ENCODE measurements at places on chromosomes 16 and 17.
A peak's percentile ranks its signal among the peaks of the same experiment; 100 is the strongest.

GRCh38 chr16:1768767-1769401 is 2.5 kb downstream of the NME3 start:
- no peak for DNase-seq
- no peak overlapping the region for H3K4me3 ChIP-seq
- H3K36me3 ChIP-seq: peaks cover 30% of the 10 kb centered on the region
- peaks cover 14% of the 10 kb centered on the region for H3K4me1 ChIP-seq
- no peaks in the 10 kb centered on the region for H3K27me3 ChIP-seq
- peak overlapping the region; percentile 46 for H3K27ac ChIP-seq

DNA sequence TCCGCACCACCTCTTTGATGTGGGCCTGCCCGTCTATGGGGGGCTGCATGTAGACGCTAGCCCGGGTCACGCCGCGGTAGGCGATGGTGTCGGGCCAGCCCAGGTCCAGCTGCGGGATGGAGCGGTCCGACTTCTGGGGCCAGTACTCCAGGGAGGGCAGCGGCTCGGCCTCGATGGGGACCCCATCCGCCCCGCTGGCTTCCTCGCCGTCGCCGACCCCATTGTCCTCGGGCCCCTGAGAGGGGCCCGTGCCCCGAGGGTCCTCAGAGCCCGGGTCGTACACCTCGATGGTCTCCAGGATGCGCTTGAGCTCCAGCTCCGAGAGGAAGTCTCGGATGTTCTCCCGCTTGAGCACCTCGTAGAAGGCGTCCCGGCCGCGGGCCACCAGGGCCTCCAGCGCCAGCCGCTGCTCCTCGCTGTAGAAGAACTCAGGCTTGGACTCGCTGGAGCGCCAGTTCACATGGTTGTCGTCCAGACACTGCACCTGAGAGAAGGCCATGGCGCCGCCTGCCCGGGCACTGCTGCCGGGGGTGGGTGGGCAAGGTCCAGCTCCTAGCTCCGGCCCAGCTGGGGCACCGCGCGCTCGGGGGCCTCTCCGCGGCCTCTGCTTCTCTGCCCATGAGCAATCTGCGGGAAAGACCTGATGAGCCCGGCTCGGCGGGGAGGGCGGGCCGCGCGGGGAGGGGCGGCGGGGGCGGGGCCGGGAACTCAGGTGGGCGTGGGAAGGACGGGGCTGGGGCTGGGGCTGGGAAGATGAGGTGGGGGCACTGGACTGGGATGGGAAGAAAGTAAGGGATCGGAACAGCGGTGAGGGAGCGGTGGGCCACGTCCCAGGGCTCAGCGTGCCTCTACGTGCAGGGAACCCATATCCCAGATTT is 782 bp downstream of the FAM83G start:
- H3K36me3 ChIP-seq: peaks cover 8% of the 10 kb centered on the region
- H3K4me1 ChIP-seq: peaks cover 22% of the 10 kb centered on the region
- peak overlapping the region; percentile 80 for H3K4me3 ChIP-seq
- H3K27me3 ChIP-seq: no peaks in the 10 kb centered on the region

DNA sequence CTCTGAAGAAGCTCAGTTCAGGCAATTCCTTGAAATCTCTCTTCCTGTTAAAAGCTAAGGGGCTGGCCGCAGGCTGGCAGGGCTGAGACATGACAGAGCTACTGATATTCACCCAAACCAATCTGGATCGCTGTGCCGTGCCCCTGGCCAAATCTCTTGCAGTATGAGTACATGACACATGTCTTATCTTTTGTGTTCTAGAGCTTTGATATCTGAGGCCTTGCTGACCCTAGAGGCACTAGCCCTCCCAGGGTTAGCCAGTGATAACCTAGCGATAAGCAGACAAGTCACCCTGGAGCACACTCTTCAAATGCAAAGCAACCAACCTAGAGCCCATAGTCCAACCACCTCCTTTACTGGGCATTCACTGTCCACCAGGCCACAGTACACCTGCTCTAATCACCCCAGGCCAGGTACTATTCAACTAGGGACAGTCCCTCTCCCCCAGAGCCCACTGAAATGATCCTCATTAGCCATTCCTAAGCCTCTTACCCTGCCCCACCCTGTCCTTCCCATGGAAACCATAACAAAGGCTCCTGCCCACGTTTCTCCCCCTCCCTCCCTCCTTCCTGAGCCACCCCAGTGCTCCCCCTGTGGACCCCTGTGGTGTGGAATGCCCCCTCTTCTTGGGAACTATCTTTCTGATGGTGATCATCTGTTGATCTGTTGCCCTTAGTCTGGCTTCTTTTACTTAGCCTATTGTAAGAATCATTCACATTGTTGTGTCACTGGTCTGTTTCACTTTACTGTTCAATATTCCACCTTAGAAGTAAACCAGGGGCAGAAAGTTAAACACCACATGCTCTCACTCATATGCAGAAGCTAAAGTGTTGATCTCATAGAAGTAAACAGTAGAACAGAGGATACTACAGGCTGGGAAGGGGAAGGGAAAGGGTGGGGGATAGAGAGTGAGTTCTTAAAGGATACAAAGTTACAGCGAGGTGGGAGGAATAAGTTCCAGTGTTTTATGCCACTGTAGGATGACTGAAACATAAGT is 52.5 kb downstream of the TEKT5 start:
- peaks cover 1% of the 10 kb centered on the region for H3K36me3 ChIP-seq
- peaks cover 34% of the 10 kb centered on the region for H3K27me3 ChIP-seq
- no peaks in the 10 kb centered on the region for H3K4me1 ChIP-seq
- no peak overlapping the region for H3K27ac ChIP-seq

GRCh38 chr16:56743840-56744239 is 13.9 kb downstream of the NUP93 start:
- H3K4me3 ChIP-seq: no peak overlapping the region
- peaks cover 4% of the 10 kb centered on the region for H3K36me3 ChIP-seq

GRCh38 chr16:49959552-49960277 is 65.3 kb upstream of the CNEP1R1 start:
- peaks cover 46% of the 10 kb centered on the region for H3K27me3 ChIP-seq
- H3K4me3 ChIP-seq: no peak overlapping the region
- no peaks in the 10 kb centered on the region for H3K36me3 ChIP-seq
- H3K4me1 ChIP-seq: no peaks in the 10 kb centered on the region
- DNase-seq: no peak

DNA sequence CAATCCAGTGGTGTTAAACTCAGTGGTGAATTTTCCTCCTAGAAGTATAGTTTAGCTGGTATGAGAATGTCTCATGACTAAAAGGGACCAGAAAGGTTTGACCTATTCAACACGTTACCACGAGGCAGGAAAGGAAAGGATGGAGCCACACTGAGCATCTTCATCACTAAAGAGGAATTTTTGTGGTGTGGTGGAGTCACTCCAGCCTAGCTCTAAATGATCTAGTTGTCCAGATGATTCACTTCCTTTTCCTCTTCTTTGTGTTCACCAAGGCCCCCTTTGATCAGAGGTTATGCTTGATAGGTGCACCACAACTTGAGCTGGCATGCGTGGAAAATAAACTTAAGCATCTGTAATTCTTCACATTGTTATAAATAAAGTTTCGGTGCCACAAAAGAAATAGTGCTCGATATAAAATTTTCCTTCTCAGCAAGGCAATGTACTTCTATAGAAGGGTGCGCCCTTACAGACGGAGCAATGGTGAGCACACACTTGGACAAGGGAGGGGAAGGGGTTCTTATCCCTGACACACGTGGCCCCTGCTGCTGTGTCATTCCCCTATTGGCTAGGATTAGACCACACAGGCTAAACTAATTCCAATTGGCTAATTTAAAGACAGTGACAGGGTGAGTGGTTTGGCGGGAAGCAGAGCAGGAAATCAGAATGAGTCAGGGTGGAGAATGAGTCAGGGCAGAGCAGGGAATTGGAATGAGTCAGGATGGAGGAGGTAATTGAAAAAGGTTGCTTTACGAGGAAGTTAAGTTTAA is 254.6 kb downstream of the HS3ST3A1 start:
- no peak for DNase-seq
- H3K4me3 ChIP-seq: no peak overlapping the region
- no peaks in the 10 kb centered on the region for H3K4me1 ChIP-seq
- no peak overlapping the region for H3K27ac ChIP-seq
- H3K36me3 ChIP-seq: no peaks in the 10 kb centered on the region

DNA sequence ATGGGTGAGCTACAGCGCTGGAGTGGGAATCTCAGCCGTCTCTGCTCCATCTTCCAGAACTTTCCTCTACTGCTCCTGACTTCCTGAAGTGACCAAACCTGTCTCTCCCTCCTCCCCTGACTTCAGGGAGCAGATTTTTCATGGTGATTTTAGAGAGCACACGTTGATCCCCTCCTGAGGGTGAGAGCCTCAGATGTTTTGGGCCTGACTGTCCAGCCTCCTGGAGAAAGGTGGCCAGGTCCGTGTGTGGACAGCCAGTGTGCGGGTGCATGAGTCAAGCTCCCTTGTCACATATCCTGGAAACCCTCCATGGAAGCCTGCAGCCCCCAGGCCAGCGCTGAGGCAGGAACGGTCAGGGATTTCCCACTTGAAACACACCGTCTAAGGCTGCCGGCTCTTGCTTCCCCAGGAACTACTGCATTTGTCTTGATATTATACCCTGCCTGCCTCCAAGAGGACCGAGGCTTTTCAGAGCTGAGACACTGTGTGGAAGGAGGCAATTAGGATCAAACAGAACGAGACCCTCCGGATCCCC is 143.1 kb downstream of the CMIP start:
- H3K36me3 ChIP-seq: peaks cover 5% of the 10 kb centered on the region
- DNase-seq: no peak
- H3K4me1 ChIP-seq: peaks cover 65% of the 10 kb centered on the region
- no peak overlapping the region for H3K4me3 ChIP-seq

GRCh38 chr16:86062271-86062965 is 163.5 kb downstream of the IRF8 start:
- H3K4me1 ChIP-seq: no peaks in the 10 kb centered on the region
- no peak overlapping the region for H3K4me3 ChIP-seq
- H3K27me3 ChIP-seq: peaks cover 41% of the 10 kb centered on the region
- no peak overlapping the region for H3K27ac ChIP-seq

- no peak overlapping the region for H3K4me3 ChIP-seq
- DNase-seq: no peak
- no peaks in the 10 kb centered on the region for H3K27me3 ChIP-seq
- H3K4me1 ChIP-seq: peaks cover 19% of the 10 kb centered on the region
- H3K36me3 ChIP-seq: peaks cover 8% of the 10 kb centered on the region
These were observed 47.1 kb downstream of the TEX2 start for GRCh38 chr17:64216000-64216337.

GRCh38 chr17:27596566-27597187 is 34.3 kb upstream of the LGALS9 start:
- peak overlapping the region; percentile 6 for H3K27ac ChIP-seq
- H3K4me3 ChIP-seq: no peak overlapping the region
- peaks cover 2% of the 10 kb centered on the region for H3K36me3 ChIP-seq
- no peak for DNase-seq
- peaks cover 11% of the 10 kb centered on the region for H3K4me1 ChIP-seq
- no peaks in the 10 kb centered on the region for H3K27me3 ChIP-seq

- H3K27me3 ChIP-seq: no peaks in the 10 kb centered on the region
- DNase-seq: no peak
- H3K36me3 ChIP-seq: no peaks in the 10 kb centered on the region
These were observed 201.5 kb downstream of the KCNJ2 start for GRCh38 chr17:70370816-70371215.

GRCh38 chr17:47712330-47713023 is 18.5 kb downstream of the TBKBP1 start:
- DNase-seq: no peak
- no peak overlapping the region for H3K27ac ChIP-seq
- no peaks in the 10 kb centered on the region for H3K27me3 ChIP-seq
- H3K36me3 ChIP-seq: peaks cover 12% of the 10 kb centered on the region
- H3K4me1 ChIP-seq: peaks cover 70% of the 10 kb centered on the region

DNA sequence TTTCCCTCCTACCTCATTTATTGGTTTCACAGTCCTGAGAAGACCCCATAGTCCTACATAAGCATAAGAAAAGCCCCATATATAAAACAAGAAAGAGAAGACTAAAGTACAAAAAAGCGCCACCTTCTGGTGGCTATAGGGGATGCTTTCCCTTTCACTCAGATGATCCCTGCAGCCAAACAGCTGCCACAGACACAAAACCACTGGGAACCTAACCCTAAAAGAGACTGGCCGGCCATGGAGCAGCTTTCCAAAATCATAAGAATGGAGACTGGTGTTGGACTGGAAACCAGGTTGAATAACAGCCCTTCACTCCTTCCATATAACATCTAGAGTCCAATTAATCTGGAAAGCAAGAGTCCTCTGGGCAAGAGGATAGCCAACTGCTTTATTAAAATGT is 11.4 kb downstream of the DYNC1LI2 start:
- H3K27ac ChIP-seq: peak overlapping the region; percentile 56
- peaks cover 18% of the 10 kb centered on the region for H3K4me1 ChIP-seq
- no peak for DNase-seq
- H3K36me3 ChIP-seq: peaks cover 68% of the 10 kb centered on the region
- H3K4me3 ChIP-seq: no peak overlapping the region

- peaks cover 54% of the 10 kb centered on the region for H3K27me3 ChIP-seq
- H3K27ac ChIP-seq: no peak overlapping the region
- no peaks in the 10 kb centered on the region for H3K36me3 ChIP-seq
- DNase-seq: no peak
- H3K4me1 ChIP-seq: no peaks in the 10 kb centered on the region
These were observed 489.0 kb downstream of the NPIPA7 start for GRCh38 chr16:16867973-16868372.

- H3K4me1 ChIP-seq: peaks cover 31% of the 10 kb centered on the region
- peaks cover 77% of the 10 kb centered on the region for H3K27me3 ChIP-seq
- H3K36me3 ChIP-seq: peaks cover 5% of the 10 kb centered on the region
- DNase-seq: no peak
- no peak overlapping the region for H3K27ac ChIP-seq
- H3K4me3 ChIP-seq: peak overlapping the region; percentile 98
These were observed 484 bp downstream of the FZD2 start for GRCh38 chr17:44557651-44558285.

GRCh38 chr17:73430165-73430680 is 118.4 kb upstream of the CDC42EP4 start:
- H3K36me3 ChIP-seq: peaks cover 1% of the 10 kb centered on the region
- H3K4me3 ChIP-seq: no peak overlapping the region
- no peaks in the 10 kb centered on the region for H3K4me1 ChIP-seq
- no peak for DNase-seq
- H3K27ac ChIP-seq: peak overlapping the region; percentile 41

DNA sequence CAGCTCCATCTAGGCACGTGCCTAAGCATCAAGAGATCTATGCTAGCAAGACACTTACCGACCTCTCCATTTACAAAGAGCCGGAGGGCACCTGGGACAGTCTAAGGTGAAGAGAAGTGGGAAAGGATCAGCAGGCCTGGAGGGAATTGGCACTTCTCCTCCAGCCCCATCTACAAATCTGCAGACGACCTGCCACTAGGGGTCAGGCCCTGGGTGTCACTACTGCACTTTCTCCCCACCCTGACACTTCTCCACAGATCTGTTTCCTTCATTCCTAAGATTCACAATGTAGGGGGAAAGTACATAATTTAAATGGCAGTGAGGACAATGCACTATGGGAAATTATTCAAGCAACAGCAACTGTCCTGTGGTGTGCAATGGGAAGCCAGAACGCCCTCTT is 8.1 kb downstream of the MKS1 start:
- peaks cover 19% of the 10 kb centered on the region for H3K36me3 ChIP-seq
- H3K4me1 ChIP-seq: no peaks in the 10 kb centered on the region
- no peaks in the 10 kb centered on the region for H3K27me3 ChIP-seq
- no peak overlapping the region for H3K27ac ChIP-seq
- DNase-seq: no peak

DNA sequence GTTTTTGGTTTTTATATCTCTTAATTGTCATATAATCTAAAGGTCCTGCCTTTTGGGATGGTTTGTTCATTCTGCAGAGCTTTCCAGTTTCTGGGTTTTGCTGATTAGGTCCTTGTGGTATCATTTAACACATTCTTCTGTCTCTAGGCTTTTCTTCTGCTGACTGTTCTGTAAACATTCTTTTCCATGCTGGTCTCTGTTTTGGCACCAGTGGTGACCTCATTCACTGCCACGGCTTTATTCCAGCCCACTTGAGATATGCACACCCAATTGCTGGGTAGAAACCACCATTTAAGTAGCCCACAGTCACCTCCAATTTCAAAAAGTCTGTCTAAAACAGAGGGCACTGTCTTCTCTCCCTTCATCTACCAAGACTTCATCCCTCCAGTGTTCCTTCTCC is 31.1 kb upstream of the COX10 start:
- DNase-seq: no peak
- H3K4me1 ChIP-seq: peaks cover 6% of the 10 kb centered on the region
- no peak overlapping the region for H3K4me3 ChIP-seq
